Activated naive CD8-positive, alpha-beta T cell treated with anti-CD3 and anti-CD28 coated beads, Interleukin-2, amount 10 ng/mL, durations not matched to agents 7 days and 5 days (primary cell): ENCODE measurements at places on chromosomes 11 and 22.

DNA sequence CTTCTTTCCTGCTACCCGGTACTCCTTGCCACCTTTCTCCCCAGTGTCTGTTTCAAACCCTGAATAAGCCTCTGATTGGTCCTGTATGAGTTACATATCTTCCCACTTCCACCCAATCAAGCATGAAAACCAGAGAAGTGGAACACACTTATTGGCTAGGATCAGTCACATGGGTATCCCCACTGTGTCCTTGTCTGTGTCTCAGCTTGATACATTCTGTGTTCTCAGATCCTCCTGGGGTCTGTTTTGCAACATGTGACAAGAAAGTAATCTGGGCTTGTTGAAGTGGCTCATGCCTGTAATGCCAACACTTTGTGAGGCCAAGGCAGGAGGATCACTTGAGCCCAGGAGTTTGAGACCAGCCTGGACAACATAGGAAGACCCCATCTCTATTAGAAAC, 23.9 kb downstream of the MCHR1 start:
- no peak for DNase-seq

DNA sequence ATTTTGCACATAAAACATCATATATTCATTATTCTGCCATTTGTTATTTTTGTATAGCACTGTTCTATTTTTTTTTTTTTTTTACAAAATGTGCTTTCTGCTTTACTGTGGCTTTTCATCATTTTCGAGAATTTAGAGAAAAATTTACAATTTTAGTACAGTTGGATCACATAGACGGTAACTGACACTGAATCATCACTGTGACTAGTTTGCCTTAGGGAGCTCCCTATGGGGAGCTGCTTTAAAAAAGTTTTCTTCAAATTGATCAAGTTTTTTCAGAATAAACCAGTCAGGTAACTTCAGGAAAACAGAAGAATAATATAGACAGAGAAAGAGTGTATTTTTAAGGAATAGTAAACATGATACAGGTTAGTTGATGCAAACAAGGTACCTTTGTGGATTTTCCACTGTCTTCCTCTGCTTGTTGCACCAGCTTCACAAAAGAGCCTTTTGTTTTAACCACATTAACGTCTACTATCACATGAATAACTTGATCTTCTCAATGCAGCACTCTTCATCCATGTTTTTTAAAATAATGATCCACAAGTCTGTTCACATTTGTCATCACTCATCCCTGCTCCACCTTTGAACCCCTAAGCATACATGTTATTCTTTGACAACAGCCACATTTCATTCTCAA, 327.0 kb downstream of the DYNC2H1 start:
- DNase-seq, result no peak

DNA sequence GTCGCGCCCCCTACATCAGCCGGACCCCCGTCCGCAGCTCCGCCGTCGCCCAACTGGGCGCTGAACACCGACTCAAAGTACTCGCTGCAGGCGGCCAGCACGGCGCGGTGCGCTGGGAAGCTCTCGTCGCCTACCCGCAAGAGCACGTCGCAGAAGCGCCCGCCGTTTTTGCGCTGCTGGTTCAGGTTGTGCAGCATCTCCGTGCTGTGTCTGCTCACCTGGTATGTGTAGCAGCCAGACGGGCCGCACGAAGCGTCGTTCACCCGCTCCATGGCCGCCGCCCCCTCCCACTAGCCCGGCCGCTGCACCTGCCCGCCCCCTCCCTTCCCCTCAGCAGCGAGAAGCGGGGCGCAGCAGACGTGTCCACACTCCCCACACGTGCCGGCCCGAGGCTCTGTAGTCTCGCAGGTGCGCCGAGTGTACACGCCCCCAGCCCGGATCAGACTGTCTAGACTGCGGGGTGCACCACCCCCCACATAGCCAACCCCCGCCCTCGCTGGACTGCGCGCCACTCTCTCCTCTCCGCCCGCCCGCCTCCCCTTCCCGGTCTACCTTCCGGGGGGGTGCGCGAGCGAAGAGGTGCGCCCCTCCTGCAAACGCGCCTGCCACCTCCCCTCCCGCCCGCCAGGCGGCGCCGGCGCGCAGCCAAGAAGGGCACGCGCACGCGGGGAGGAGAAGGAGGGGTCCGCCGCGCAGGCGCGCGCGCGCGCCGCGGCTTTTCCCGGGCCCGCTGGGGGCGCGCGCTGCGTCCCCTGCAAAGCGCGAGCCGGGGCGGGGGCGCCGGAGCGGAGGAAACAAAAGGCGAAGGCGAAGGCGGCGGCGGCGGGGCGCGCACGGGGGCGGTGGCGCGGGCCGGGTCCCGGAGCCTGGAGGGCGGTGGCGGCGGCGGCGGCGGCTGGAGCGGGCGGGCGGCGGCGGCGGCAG, 553 bp downstream of the PATZ1 start:
- DNase-seq, result peak; percentile 95

DNA sequence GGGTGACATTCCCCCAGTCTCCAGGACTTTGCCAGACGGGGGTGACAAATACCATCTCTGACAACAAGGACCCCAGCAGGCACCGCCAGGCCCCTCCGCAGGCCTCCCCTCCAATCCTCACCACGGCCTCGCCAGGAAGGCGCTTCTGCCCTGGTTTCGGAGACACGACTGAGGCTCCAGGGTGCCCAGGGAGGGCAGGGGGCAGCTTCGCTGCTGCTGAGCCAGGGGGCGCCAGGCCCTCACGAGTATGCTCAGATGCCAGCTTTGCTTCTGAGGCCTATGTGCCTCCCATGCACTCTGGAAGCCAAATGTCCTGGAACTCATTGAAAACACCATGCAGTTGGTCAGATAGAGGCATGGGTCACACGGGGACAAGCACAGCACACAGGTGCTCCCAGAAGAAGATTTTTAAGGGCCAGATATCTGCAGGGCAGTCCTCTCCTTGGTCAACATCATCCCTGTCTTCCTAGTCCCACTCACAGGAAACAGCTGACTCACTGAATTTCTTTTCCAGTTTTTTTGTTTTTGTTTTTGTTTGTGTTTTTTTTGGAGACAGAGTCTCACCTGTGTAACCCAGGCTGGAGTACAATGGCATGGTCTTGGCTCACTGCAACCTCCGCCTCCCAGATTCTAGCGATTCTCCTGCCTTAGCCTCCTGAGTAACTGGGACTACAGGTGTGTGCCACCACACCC, 19.9 kb downstream of the BID start:
- DNase-seq, result no peak

DNA sequence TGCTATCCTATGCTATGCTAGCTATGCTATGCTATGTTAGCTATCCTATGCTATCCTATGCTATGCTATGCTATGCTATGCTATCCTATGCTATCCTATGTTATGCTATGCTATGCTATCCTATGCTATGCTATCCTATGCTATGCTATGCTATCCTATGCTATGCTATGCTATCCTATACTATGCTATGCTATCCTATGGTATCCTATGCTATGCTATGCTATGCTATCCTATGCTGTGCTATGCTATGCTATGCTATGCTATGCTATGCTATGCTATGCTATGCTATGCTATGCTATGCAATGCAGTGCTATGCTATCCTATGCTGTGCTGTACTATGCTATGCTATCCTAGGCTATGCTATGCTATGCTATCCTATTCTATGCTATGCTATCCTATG, 8.6 kb upstream of the MS4A1 start:
- no peak for DNase-seq

DNA sequence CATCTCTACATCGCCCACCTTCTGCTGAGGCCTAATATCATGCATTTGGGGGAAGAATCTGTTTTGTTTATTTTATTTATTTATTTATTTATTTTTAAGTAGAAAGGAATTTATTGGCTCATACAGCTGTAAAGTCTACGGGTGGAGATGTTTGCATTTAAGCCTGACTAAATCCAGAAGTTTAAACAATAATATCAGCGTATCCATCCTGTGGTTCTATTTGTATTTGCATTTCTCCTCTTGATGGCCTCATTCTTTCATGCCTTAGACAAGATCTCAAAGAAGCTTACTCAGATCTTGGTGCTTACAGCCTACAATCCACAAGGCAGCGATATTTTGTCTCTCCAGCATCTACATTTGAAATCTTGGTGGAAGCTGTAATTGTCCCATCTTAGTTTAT, 67.1 kb upstream of the CARD18 start:
- no peak for DNase-seq

GRCh38 chr11:70381350-70381749, 17.0 kb upstream of the CTTN start:
- no peak for DNase-seq

GRCh38 chr22:49011769-49012648, 815.7 kb downstream of the BRD1 start:
- peak; percentile 15 for DNase-seq

DNA sequence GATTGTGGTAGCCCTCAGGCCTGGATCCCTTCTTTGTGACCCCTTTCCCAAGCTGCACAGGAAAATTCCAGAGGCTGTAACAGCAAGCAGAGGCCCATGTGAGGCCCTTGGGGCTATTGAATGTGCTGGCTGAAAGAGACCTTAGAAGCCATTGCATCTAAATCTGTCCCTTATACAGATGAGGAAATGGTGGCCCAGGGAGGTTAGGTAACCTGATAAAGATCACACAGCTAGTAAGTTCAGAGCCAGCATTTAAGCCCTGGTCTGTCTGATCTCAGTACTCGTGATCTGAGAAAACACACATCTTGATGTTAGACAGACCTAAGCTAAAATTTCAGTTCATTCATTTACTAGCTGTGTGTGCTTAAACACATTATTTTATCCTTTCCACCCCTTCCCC, 115.9 kb upstream of the TBCEL start:
- no peak for DNase-seq

- no peak for DNase-seq
Measured at GRCh38 chr11:35087648-35088047, 51.3 kb upstream of the CD44 start.

GRCh38 chr22:30889268-30889995, 79.1 kb downstream of the MORC2 start:
- DNase-seq, result peak; percentile 16

DNA sequence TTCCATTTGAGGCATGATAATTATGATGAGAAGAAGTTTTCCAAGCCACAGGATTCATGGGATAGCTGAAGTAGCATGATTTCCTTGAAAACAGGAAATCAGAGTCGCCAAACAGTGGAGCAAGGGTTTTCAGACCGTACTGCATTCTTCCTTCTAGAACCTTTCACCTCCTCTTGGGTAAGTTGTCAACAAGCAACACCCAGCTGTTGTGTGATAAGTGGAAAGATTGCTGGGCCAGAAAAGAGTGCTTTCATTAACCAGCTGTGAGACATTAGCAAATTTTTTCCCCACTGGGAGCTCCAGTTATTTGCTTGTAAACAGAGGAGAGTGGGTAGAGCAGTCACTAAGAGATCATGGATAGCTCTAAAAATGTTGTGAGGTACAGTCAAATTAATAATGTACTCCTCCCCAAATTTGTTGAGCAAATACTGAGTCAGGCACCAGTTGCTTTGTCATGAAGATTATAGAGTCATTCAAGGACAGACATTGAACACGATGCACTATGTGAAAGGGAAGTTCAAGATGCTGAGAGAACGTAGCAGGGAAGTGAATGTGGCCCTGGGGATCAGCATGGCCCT, 11.7 kb upstream of the MPEG1 start:
- no peak for DNase-seq

GRCh38 chr11:69295995-69296889, 2.3 kb downstream of the MYEOV start:
- no peak for DNase-seq

DNA sequence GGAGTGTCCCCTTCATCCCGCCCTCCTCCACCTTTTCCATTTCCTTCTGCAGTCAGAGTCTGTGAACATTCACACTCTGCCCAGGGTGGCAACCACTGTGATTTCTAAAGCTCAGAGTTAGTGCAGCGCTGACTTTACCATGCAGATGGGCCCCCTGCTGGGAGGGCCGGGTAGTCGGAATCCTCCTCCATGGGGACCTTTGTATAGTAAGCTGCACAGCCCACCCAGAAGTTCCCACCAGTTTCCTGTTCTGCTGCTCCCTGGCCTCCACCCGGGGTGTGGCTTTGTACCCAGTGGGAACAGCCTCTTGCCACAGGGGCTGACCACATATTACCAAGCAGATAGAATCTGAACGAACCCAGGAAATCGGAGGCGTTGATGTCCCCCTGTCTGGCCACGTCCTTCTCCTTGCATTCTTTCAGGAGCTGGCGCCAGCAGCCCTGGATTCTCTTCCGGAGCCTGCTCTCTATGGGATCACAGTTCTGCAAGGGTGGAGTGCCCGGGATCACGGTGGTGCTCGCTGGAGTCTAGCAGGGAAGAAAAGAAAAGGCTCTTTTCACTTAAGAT, 125.3 kb downstream of the MPPED1 start:
- no peak for DNase-seq

DNA sequence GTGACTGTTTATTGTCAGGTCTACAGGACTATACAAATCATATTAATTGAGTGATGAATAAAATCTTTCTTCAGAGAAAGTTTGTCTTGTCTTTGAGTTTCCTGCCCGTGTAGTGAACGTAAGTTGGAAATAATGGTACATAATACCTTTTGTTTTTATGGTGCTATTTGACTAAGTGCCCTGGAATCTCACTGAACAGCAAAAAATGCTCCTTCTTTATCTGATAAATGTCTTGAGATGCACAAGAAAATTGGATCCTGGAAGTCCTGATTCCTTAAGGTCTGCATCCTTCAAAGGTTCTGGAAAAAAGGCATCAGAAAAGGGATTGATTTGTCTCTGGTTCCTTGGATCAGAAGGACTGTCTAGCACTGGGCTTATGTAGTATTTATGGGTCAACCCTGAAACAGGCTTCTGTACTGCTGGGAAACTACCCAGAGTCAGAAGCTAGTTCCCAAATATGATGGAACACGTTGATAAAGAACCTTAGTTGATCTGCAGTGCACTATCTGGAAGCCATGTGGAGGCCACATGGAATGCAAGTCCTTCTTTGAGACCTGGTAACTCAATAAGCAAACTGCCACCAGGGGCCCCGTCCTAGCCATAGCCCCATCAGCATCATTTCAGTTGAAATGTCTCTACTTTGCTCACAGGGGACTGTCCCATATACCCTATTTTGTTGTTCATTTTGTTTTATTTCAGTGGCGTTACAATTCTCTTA, 100.6 kb upstream of the CD44 start:
- DNase-seq, result no peak

- DNase-seq, result no peak
Measured at GRCh38 chr11:18495271-18495670, 31.5 kb downstream of the TSG101 start.

DNA sequence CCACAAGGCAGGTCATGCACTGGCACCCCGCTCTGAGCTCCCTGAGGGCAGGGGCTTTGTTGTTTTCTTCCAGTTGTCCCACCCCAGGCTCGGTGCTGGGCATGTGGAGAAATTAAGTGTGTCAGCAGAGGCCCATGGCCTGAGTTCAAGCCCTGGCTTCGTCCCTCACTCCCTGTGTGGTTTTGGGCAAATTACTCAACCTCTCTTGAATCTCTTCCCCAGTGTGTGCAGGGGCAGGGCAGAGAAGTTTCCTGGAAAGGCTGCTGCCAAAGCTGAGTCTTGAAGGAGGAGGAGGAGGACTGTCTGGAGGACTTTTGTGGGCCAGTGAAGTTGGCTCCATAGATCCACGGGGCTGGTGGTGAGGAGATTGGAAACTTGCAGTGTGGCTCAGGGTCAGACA, 138.1 kb upstream of the E2F8 start:
- no peak for DNase-seq

DNA sequence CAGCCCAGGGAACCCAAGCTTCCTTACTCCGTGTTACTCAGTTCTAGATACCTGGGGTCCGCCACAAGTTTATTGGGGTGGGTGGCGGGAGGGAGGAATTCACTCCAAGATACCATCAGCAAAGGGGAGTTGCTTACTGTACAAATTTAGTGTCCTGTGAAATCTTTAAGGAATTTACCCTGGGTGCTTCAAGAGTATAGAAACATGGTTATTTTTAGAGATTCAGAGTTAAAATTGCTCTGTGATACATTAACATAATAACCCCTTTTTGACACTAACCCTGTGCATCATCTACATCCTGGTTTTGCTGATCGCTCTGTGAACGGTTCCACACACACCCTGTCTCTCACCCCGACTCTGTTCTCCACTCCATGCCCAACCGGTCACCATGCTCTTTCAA, 18.9 kb upstream of the LYVE1 start:
- no peak for DNase-seq
